Activated CD8-positive, alpha-beta memory T cell treated with anti-CD3 and anti-CD28 coated beads for 1 hour (primary cell): ENCODE measurements at places on chromosomes 3 and 15.

GRCh38 chr3:23271876-23272741 lies 69.0 kb downstream of the UBE2E2 start:
- DNase-seq, result no peak

GRCh38 chr15:39140060-39140604 lies 440.7 kb upstream of the THBS1 start:
- no peak for DNase-seq

GRCh38 chr15:65399997-65400396 lies 22.2 kb upstream of the IGDCC3 start:
- DNase-seq, result no peak

DNA sequence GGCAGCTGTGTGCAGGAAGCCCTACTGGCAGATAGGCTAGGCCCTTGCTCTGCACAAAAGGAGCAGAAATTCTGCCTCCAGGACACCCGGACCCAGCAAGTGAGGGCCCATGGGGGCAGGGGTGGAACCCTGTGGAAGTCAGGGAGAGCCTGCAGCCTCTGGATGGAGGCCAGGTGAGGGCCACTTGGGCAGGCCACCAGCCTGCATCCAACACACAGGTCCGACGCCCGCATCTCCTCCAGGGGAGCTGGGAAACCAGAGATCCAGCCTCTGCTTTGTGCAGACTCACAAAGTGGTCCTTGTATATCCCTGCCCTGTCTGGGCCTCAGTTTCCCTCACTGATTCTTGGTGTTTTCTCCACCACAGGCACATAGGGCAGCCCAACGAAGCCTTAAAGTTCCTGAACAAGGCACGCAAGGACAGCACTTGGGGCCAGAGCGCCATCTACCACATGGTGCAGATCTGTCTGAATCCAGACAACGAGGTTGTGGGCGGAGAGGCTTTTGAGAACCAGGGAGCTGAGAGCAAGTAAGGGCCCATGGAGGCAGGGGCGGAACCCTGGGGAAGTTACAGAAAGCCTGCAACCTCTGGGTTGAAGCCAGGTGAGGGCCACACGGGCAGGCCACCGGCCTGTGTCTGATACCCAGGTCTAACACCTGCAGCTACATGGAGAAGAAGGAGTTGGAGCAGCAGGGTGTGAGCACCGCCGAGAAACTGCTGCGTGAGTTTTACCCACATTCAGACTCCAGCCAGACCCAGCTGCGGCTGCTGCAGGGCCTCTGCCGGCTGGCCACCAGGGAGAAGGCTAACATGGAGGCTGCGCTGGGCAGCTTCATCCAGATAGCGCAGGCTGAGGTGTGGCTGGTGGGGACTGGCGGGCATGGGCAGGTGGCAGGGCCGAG lies 16.6 kb downstream of the CSRNP1 start:
- no peak for DNase-seq

GRCh38 chr15:38050529-38051448 lies 116.3 kb downstream of the TMCO5A start:
- no peak for DNase-seq

DNA sequence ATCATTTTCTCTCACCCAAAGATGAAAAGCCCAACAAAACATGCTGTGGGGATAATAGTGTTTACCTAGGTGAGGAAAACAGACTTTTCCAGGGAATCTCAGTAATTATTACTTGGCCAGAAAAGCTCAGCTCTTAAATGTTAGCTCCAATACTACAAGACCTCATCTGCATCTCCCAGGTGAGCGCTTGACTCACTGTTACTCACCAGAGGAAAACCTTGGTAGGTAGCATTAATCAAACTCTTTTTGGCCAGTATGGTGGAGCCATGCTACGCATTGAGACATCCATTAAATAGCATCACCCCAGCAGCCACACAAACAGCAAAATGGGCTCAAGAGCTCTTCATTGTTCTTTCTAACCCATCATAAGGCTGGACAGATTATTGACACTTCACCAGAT lies 99.0 kb downstream of the TIGIT start:
- no peak for DNase-seq
